Right renal pelvis (tissue), 4 donors: ENCODE measurements at places on chromosomes 16 and 17. TPM values are rescaled to one million over a fixed set of nuclear protein-coding genes. Genes with fewer than 3 reads are reported as not detected.

GRCh38 chr17:53655591-53655990 lies 167.1 kb upstream of the KIF2B start:
- no peak for DNase-seq

GRCh38 chr17:7620835-7621234 lies 6.1 kb upstream of the FXR2 start:
- DNase-seq, result no peak

GRCh38 chr17:43085474-43085873 lies 39.7 kb downstream of the BRCA1 start:
- peak; percentile 18 for DNase-seq

GRCh38 chr16:87765776-87766484 lies at the start of gene KLHDC4:
KLHDC4 (minus strand) TSS chr16:87765986; CDS start chr16:87765890, 96 bp downstream.
- DNase-seq, result peak; percentile 73

GRCh38 chr17:7882629-7883028 lies 6.0 kb upstream of the CHD3 start:
- DNase-seq, result no peak

GRCh38 chr17:39612291-39612894 lies 4.7 kb upstream of the NEUROD2 start:
- no peak for DNase-seq

GRCh38 chr17:82151106-82151957 lies 53.3 kb upstream of the FASN start:
- DNase-seq, result no peak

DNA sequence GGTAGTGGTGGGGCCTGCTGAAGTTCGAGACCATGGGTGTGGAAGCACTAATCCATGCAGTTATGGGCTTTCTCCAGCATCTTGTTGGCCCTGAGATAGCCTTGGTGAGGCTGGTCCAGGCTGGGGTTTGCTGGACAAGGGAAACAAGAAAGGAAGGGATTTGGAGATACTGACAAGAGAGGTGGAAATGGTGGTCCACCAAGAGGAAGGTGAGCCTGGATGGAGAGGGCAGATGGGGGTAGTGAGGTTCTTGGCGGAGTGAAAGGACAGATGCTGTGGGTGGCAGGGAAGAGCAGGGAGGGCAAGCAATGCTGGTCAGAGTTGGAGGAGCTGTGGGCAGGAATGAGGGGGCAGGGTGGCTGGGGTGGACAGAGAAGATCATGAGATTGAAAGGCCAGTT lies 5.5 kb upstream of the SMPD3 start:
- no peak for DNase-seq

GRCh38 chr16:29974291-29975133 lies 844 bp downstream of the TAOK2 start:
- DNase-seq, result no peak

GRCh38 chr16:83964684-83965443 lies 3.2 kb upstream of the NECAB2 start:
- no peak for DNase-seq

- DNase-seq, result no peak
These were observed 526.8 kb upstream of the GOT2 start for GRCh38 chr16:59260892-59261291.

GRCh38 chr17:45640141-45640850 lies 143.8 kb upstream of the CRHR1 start:
- DNase-seq, result peak; percentile 67

DNA sequence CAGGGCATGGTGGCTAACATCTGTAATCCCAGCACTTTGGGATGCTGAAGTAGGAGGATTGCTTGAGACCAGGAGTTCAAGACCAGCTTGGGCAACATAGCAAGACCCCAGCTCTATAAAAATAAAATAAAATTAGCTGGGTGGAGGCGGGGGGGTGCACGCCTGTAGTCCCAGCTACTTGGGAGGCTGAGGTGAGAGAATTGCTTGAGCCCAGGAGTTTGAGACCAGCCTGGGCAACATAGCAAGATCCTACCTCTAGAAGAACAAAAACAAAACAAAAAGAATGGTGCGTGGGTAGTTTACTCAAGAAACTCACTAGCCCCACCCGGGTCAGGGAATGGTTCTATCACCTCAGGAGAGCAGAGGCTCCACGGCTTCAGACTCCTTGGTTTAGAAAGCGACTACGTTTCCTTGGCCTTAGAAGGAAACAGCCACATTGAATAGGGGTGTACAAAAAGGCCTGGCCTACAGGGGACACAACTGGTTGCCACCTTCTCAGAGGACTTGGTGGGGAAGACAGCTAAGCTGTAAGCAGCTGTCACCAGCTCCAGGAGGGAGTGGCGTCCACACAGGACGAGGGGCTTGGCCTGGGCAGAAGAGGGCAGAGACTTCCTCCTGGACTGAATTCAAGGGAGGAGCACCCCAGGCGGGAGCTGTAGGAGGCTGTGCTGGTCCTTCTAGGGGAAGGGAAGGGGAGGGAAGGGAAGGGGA lies 716 bp downstream of the TK1 start:
- DNase-seq, result no peak

GRCh38 chr17:82179412-82179811 lies 33.2 kb downstream of the CCDC57 start:
- DNase-seq, result no peak

Gene TMEM204
- 28.5 TPM for polyA plus RNA-seq

Gene NAT9
- 43.8 TPM for polyA plus RNA-seq

Gene UNC45B
- 0.10 TPM for polyA plus RNA-seq

Gene ZNF469
- 1.3 TPM for polyA plus RNA-seq

Gene NCOR1
- polyA plus RNA-seq, result 111 TPM

Gene PLA2G10
- polyA plus RNA-seq, result 0.34 TPM

Gene XYLT1
- polyA plus RNA-seq, result 8.1 TPM

Gene MYCBPAP
- 3.0 TPM for polyA plus RNA-seq

Gene TK2
- 39.8 TPM for polyA plus RNA-seq
